ENCODE measurements at places on chromosomes 16 and 17. TPM values are rescaled to one million over a fixed set of nuclear protein-coding genes. Genes with fewer than 3 reads are reported as not detected.

The NUPR1 gene
- total RNA-seq: 57.1 TPM

The PHOSPHO1 gene
- 0.98 TPM for total RNA-seq

The TMC7 gene
- total RNA-seq: 8.1 TPM

GRCh38 chr17:42463976-42464400 is 5.3 kb downstream of the ATP6V0A1 start:
- no peak overlapping the region for H3K27ac ChIP-seq
- peaks cover 71% of the 10 kb centered on the region for H3K36me3 ChIP-seq
- H3K27me3 ChIP-seq: no peaks in the 10 kb centered on the region
- DNase-seq: no peak
- peaks cover 12% of the 10 kb centered on the region for H3K4me1 ChIP-seq

DNA sequence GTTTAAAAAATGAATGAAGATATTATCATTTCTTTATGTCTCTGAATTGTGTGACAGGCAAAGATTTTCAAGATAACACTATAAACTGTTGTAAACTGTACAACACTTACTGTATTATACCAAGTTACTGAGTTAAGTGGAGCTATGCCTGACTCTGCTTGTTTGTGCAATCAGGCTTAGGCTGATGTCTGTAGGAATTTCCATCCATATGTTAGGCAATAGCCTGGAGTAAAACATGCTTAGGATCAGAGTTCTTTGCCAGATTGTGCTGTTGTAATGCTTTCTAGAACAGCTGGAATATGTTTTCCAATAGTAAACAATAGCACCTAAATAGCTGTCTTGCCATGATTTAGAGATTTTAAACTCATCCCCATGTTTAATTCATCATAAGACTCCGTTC is 1496.7 kb downstream of the CDH11 start:
- no peaks in the 10 kb centered on the region for H3K36me3 ChIP-seq
- no peaks in the 10 kb centered on the region for H3K27me3 ChIP-seq
- H3K4me1 ChIP-seq: no peaks in the 10 kb centered on the region
- no peak overlapping the region for H3K27ac ChIP-seq
- DNase-seq: no peak
